NCI-H2171 treated with DMSO at 0.1 percent for 48 hours (cell line): ENCODE measurements at places on chromosomes 11 and 22.

- no peak for DNase-seq
Measured at GRCh38 chr11:86632499-86633269, 39.7 kb downstream of the ME3 start.

- no peak for DNase-seq
Measured at GRCh38 chr11:120108785-120109168, 29.1 kb downstream of the TRIM29 start.

GRCh38 chr22:45072322-45072903 is 62.6 kb upstream of the PHF21B start:
- no peak for DNase-seq

- no peak for DNase-seq
Measured at GRCh38 chr11:120977266-120978137, 46.4 kb upstream of the TBCEL start.

- no peak for DNase-seq
Measured at GRCh38 chr22:42357221-42357620, 75.0 kb downstream of the NFAM1 start.

DNA sequence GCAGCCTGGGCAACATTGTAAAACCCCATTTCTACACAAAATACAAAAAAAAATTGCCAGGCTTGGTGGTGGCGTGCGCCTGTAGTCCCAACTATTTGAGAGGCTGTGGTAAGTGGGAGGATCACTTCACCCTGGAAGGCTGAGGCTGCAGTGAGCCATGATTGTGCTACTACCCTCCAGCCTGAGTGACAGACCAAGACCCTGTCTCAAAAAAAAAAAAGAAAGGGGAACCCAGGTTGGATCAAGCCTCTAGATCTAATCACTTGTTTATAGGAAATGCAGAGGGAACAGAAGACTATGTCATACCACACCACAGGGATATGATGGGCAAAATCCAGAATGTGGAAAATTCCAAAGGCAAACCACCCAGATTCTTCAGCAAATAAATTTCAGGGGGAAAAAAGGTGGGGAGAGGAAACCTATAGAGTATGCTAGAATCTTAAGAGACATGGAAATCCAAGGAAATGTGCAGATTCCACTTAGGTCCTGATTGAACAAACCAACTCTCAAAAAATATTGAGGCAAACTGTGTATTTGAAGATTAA is 16.5 kb upstream of the MALAT1 start:
- no peak for DNase-seq

- DNase-seq, result no peak
Measured at GRCh38 chr11:74783241-74783871, 34.7 kb downstream of the RNF169 start.

DNA sequence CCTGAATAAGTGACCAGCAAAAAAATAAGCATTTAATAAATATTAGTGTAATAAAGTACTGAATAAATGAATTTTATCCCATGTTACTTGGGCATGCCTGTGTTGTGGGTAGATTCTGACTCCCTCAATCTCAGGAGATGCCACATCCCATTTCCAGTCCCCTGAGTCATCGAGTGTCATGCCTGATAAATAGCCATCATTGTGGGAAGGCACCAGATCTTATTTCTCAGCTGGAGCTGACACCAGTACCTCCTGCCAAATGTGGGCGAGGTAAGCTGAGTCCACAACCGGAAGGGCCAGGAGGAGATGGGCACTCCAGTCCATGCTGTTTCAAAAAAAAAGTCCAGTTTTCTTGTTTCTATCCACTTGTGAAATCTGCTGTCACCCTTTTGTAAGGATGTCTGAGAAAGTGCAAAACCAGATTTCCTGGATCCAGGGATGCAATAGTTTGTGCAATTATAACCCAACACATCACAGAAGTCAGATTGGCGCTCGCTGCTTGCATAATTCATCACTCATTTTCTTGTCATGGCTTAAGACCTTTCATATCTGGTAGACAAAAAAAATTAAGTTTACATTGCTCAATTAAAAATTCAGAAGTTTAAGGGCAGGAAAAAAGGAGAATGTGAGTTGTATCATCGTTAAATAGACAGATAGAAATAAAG is 311.6 kb downstream of the MIAT start:
- no peak for DNase-seq

- DNase-seq, result no peak
Measured at GRCh38 chr11:115267871-115268270, 236.3 kb downstream of the CADM1 start.

DNA sequence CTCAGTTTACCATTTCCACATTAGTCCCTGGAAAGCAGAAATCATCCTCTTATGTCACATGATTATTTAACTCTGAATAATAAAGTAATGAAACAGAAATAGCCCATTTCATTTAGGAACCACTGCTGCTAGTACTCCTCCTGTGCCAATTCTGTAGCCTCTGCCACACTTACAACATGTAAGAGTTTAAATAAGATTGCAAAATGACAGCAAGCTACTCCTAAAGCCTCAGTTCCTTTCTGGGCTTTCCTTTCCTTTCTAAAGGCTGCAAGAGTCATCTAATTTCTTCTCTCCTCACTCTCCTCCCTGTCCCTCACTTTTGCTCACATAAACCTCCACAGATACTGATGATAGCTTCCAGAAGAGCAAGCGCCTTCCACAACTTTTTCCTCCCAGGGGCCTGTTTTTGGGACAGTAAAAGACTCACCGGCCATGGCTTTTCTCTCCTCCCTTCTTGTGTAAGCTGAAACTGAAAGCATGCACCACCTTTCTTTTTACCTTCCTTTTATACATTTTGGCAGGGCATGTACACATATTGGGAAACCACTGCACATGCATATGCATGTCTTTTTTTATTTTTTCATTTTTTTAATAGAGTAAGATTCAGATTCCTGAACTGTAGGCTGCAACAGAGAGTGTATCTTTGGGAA is 38.5 kb downstream of the CARD18 start:
- no peak for DNase-seq

GRCh38 chr22:26762503-26763472 is 105.4 kb downstream of the MIAT start:
- DNase-seq, result no peak

GRCh38 chr22:49372111-49372529 is 455.6 kb downstream of the BRD1 start:
- no peak for DNase-seq

- DNase-seq, result no peak
Measured at GRCh38 chr11:19187114-19187832, 14.5 kb downstream of the CSRP3 start.

DNA sequence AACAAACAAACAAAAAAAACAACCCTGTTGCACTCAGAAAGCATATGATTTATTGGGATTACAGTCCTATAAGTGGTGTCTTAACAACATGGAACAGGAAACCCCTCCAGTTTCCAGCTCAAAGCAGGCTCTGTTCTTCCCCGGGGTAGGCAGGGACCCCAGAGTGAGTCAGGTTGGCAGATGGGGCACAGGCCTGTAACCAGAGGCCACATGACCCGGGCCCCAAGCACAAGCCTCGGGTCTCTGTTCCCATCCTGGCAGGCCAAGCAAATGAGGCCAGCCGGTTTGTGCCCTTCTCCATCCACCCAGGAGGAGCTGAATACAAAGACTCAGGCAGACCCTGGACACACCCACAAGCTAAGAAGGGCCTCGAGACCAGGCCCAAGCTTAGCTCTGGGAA is 75.8 kb downstream of the NAT10 start:
- DNase-seq, result no peak

GRCh38 chr22:42389143-42389542 is 43.1 kb downstream of the NFAM1 start:
- peak; percentile 77 for DNase-seq

DNA sequence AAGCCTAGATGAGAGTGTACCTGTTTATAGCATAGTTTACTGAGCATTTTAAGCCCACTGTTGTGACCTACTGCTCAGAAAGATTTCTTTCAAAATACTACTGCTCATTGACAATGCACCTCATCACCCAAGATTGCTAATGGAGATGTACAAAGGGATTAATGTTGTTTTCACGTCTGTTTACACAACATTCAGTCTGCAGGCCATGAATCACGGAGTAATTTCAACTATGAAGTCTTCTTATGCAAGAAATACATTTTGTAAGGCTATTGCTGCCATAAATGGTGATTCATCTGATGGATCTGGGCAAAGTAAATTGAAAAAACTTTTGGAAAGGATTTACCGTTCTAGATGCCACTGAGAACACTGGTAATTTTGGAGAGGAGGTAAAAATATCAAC is 112.9 kb downstream of the KIF18A start:
- no peak for DNase-seq

- DNase-seq, result no peak
Measured at GRCh38 chr11:130020323-130020722, 17.7 kb upstream of the PRDM10 start.

- DNase-seq, result no peak
Measured at GRCh38 chr22:19480789-19481188, 1.1 kb downstream of the CDC45 start.

DNA sequence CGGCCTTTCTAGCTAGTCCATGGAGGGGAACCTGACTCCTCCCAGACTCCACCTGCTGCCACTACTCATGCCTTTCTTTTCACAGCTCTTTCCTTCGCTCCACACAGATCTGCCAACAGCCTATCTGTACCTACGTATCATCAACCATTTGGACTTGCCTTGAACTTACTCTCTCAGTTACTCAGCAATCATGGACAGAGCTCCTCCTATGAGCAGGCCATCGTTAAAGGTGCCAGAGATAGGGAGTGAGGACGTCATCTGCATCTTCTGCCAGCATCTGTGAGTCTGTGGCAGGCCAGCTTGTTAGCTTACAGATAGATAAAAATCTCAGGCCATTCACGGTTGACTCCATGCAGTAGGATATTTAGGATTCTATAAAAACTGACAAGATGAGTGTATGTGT is 162.9 kb upstream of the ZBED5 start:
- no peak for DNase-seq

- no peak for DNase-seq
Measured at GRCh38 chr11:10659339-10660216, 34.0 kb downstream of the IRAG1 start.

GRCh38 chr11:120532832-120533196 is 21.3 kb downstream of the GRIK4 start:
- DNase-seq, result no peak

DNA sequence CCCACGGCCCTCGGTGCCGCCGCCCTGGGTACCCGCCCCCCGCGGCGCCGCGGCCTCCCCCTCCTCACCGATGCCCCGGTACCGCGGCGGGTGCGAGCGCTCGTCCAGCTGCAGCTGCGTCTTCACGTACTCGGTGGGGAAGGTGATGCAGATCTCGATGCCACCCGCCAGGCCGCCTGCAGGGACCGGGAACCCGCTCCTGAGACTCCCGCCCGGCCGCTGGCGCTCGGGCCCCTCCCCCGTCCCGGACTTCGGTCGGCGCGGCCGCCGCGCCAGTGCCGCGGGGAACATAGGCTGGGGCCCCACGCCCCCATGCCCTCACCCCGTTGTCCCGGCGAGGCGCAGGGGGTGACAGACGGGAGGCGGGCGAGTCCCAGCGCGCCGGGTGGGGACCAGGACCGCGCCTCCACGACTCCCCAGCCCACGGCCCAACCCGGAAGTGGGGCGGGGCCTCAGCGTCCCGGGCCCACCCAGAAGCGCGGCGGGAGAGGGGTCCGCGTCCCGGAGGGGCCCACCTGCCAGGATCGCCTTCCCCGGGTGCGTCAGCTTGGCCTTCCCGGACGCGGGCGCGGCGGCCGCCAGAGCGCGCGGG is 375 bp downstream of the SLC25A1 start:
- DNase-seq, result peak; percentile 57

- DNase-seq, result no peak
Measured at GRCh38 chr11:2708151-2708581, 8.4 kb upstream of the KCNQ1OT1 start.
